ENCODE measurements at places on chromosomes 7 and 10.

- peak; percentile 68 for DNase-seq
Measured at GRCh38 chr7:41977151-41977651, 259.8 kb downstream of the GLI3 start.

- DNase-seq = peak; percentile 13
Measured at GRCh38 chr10:76469675-76470074, 1038.3 kb downstream of the LRMDA start.

DNA sequence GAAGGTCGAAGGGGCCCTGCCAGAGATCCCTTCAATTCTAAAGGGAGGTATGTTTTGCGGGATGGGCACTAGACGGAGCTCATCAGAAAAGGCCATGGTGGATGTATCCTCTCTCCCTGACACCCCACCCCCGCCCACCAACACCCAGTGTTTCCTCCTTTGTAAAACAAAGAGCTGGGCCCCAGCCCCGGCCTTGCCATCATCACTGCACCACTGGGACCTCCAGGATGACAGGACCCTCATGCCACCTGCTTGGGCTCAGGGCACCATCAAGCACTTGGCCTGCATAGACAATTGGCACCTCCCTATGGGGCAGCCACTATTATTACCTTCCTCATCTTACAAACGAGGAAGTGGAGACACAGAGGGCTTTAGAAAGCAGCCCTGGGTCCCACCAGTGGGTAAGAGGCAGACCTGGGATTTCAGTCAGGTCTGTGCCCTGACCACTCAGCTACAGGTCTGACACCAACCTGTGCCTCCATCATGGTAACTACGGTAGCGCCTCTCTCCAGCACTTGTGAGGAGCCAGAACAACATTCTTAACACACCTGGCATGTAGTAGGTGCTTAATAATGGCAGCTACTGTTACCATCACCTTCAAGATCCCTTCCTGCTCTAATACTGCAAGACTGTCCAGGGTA is 2.0 kb downstream of the CALML3 start:
- DNase-seq = no peak

- DNase-seq = peak; percentile 90
Measured at GRCh38 chr7:106346678-106347217, 62.0 kb upstream of the NAMPT start.

GRCh38 chr10:7327885-7328284 is 82.9 kb downstream of the SFMBT2 start:
- DNase-seq = no peak

DNA sequence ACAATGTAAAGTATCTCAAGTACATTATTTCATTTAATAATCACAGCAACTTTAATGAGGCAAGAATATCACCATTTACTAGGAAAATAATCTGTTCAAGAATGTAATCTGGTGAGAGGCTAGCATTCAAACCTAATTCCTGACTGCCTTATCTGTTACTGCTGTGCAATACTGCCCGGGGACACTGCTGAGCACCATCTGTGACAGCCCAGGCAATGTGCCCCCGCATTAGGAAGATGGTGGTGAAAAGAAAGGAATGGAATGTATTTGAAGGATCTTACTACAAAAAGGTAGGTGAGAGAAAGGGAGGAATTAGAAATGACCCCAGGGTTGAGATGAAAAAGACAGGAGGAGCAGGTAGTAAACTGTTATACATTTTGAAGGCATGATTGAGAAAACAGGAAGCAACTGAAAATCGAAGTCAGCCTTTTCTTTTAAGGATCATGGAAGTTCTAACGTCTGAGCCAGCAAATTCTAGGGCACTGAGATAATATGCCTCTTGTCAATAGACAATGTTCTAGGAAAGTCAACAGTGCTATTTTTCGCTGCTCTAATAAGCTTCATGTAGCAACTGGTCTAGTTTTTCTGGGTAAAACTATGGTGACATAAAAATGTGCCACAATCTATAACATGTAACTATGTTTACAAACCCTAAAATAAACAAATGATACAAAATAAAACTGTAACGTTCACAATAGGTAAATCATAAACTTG is 90.4 kb downstream of the ETV1 start:
- DNase-seq = no peak

- DNase-seq = no peak
Measured at GRCh38 chr7:155602750-155603149, 41.7 kb upstream of the RBM33 start.

- DNase-seq = peak; percentile 71
Measured at GRCh38 chr10:32985775-32986350, 27.8 kb upstream of the ITGB1 start.

- no peak for DNase-seq
Measured at GRCh38 chr10:8073691-8074416, 19.4 kb downstream of the GATA3 start.

GRCh38 chr7:123557016-123557397 is 611 bp downstream of the NDUFA5 start:
- no peak for DNase-seq

GRCh38 chr10:90712529-90712928 is 145.3 kb downstream of the HTR7 start:
- DNase-seq = no peak

- DNase-seq = no peak
Measured at GRCh38 chr7:130395421-130395820, 15.1 kb downstream of the CPA1 start.

GRCh38 chr10:115921795-115922194 is 351.2 kb downstream of the GFRA1 start:
- DNase-seq = peak; percentile 67

GRCh38 chr7:5422396-5423305 is 983 bp downstream of the TNRC18 start:
- DNase-seq = no peak

DNA sequence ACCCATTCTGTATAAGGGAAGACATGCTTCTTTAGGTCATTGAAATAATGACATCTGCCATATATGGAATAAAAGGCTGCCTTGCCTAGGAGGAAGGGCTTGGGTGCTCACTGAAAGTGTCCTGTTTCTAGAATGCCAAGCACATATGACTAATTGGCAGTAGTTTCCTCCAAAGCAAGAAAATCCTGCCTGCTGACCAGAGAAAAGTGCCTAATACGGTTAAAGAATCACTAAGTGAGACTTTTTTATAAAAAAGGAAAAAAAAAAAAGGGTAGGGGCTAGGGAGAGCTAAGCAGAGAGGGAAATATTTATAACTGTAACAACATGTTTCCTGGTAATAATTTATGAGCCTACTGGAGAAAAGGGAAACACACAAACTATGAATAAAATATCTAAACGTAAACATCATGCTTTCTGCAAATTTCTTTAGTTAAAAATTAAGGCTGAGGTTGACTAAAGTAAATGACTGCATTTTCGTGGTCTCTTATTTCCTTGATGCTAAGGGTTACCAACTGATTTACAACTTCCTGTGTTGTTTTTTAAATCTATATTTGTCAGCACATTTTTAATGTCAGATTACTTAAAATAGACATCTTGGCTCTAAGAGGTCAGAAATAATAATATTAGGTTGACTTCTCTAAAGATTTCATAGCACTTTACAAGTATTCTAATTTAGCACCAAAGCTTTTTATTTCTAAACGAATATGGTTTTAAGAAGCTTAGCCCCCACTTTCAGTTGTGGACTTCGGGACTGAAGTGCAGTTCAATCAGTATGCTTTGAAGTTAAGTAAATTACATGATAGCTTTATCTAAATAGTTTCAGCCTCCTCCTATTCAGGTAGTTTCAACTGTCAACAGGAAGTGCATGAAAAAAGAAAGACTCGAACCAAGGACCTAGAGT is 89.6 kb downstream of the CABCOCO1 start:
- DNase-seq = peak; percentile 89

DNA sequence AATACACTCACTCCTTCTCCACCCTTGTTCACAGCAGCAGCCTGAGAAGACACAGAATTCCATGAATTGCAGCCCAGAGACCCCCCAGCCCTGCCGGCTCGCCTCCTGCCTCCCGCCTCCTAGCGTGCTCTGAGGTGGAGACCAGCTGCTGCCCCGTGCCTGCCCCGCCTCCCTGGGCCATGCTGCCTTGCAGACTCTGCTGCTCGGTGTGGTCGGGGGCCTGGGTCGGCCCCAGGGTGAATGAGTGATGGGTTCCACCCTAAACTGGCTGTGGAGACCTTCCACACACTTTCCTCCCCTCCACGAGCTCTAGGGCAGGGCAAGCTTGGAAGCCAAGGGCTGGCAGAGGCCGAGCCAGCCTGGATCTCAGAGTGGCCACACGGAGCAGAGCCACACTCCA is 479.3 kb downstream of the DNAJB6 start:
- no peak for DNase-seq

DNA sequence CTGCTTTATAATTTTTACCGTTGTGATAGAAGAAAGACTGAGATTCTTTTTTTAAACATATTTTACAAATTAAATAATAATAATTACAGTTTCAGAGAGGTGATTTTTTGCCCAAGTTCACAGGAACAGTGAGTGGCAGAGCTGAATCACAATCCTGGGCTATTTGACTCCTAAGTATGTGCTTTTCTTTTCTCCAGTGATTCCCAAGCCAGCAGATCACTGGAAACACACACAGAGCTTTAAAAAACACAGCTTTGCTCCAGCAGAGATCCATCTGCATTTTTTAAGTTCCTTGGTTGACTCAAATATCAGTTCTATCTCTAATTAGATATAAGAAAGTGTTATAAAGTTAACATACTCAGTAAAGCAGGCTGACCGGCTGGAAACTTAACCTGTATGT is 69.0 kb downstream of the AHR start:
- peak; percentile 64 for DNase-seq
